ENCODE measurements at places on chromosomes 12 and 14.
A peak's percentile ranks its signal among the peaks of the same experiment; 100 is the strongest.

DNA sequence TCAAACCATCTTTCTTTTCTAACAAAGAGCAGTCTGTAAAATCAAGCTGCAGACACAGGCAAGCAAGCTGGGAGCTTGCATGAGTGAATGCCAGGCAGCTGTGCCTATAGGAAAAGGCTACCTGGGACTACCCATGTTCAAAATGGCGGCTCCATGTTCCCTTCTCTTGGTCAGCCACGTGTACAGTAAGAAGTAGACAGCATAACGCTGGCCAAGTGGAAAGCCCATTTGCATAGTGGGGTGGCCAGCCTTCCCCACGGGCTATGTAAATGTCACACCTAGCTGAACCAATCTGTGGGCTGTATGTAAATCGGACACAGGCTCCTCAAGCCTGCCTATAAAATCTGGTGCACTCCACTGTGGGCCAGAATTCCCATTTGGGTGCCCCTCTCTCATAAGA is 117.1 kb downstream of the SYT10 start:
- DNase-seq: no peak

DNA sequence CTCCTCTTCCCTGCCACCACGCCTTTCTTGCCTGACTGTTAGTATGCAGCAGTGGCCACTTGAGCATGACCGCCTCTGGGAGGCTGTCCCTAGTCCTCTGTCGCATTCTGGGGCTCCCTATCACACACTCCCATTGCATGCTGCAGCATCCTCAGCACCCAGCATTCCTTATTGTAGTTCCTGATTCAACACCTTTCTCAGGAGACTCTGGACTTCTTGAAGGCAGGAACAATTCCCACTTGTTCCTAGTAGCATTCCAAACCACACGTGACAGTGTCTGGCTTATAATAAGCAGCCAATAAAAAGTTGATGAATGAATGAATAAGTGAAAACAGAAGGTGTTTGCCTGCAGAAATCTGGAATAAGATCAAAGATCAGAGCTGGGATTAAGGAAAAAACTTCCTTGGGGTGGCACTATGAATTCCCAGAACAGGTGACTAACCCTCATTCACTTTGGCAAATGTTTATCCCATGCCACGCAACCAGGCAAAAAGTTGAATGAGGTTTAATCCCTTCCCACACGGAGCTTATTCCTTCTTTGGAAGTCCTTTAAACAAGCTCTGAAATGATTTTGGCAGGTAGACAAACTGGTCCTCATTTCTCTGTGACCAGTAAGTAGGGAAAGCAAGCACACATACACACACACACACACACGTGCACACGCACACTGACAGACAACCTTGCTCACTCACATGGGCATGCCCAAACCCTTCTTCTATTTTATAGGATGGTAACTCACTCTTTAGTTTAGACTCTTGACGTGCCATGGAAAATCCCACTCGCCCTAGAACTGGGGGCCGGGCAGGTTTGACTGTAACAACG is 26.5 kb downstream of the NTF3 start:
- no peak for DNase-seq

- no peak for DNase-seq
Observed at GRCh38 chr14:104895786-104896661, 28.7 kb upstream of the PLD4 start.

DNA sequence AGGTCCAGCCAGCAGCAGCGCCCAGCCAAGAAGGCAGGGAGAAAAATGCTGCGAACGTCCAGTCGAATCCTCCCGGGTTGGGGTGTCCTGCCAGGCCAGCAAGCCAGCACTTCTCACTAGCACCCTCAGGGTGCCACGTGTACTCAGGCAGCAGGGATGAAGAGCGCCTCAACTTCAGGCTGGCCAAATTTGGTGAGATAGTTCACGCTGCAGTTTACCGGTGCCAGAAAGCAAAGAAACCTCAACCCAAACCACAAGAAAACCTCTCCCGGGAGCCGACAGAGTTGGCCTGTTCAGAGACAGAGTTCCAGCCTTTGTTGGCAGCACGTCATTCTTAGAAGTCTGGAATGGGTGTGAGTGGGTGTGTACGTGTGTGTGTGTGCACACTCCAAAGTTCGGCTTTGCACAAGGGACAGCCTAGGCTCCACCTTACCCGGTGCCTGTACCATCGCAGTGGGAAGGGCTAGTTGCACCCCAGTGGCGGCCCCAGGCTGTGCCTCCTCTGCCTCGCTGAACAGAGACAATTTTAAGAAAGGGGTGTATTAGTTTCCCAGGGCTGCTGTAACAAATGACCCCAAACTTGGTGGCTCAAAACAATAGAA is 42.1 kb downstream of the ELK3 start:
- no peak for DNase-seq

DNA sequence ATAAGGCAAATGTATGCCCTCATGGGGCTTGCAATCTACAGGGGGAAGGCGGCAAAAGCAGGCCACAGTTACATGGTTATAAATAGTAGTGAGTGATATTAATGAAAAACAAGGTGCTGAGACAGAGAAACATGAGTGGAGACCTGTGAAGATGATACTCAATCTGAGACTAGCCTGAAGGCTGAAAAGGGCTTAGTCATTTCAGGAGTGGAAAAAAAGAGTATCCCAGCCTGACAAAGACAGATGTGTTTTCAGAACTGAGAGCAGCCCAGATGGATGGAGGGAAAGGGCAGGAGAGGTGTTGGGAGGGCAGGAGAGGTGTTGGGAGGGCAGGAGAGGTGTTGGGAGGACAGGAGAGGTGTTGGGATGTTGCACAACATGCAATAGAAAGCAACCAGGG is 181.9 kb downstream of the C12orf42 start:
- DNase-seq: no peak

GRCh38 chr12:95994476-95994875 is 1.7 kb downstream of the HAL start:
- DNase-seq: no peak

DNA sequence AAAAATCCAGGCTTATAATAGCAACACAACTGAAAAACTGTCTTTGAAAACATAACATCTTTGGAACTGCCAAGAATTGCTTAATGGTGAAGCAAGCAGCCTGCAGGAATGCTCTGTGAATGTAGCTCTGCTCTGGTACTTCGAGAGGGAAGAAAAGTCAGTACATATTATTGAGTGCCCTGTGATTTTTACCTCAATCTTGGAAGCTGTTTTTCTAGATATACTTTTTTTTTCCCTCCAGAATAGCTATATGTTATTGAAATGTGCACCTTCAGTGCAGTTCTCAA is 508.1 kb downstream of the PCNX1 start:
- no peak for DNase-seq

GRCh38 chr12:94498073-94498472 is 38.4 kb upstream of the CEP83 start:
- no peak for DNase-seq

GRCh38 chr12:31749024-31749704 is 20.3 kb upstream of the AMN1 start:
- peak; percentile 46 for DNase-seq

DNA sequence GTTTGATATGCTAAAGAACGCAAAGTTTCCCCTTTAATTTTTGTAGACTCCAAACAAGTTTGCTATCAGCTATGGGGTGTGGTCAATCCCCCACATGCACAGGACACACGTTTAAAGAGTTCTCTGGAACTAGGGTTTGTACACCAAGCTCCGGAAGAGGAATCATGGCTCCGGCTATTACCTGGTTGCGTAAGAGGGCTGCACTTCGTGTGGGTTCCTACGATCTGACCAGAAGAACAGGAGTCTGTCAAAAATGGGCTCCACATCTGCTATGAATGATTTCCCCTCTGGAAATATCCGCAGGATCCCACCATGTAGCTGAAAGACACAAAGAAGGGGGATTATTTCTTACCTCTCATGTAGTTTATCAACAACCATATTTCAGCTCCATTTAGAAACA is 22.0 kb downstream of the EGLN3 start:
- no peak for DNase-seq

DNA sequence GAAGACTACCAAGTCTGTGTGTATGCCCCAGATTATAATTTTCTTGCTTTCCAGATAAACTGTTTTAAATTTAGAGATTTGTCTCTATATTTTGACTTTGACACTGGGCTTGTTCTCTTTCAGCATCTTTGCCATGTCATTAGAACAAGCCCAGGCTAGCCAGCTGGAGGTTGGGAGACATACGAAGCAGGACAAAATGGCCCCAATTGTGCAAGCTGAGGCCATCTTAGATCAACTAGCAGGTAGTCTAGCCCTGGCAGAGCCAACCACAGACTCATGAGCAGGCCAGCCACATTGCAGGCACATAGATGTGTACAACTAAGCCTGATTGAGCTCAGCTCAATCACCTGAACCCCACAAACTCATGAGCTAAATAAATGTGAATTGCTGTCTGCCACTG is 321.4 kb downstream of the ATP23 start:
- no peak for DNase-seq

GRCh38 chr12:64124511-64125197 is 97.4 kb downstream of the KICS2 start:
- DNase-seq: no peak

DNA sequence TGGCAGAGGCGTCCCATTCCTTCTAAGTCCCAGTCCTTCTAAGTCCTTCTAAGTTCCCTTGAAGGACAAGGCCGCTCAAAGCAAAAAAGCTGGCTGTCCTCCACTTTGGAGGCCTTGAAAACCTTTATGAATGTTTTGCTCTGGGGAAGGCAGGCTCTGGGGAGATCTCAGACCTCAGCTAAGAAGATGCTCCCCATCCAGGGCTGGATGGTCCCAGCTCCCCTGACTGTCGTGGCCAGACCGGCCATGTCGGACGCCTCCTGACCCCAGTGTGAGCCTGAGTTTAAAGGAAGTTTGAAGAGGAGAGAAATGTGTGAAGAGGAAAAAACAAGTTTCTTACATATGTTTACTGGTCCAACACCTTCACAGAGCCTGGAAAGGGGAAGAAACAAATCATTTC is 5.9 kb downstream of the KRT84 start:
- no peak for DNase-seq

- DNase-seq: no peak
Observed at GRCh38 chr12:103350116-103350515, 145.7 kb downstream of the C12orf42 start.

DNA sequence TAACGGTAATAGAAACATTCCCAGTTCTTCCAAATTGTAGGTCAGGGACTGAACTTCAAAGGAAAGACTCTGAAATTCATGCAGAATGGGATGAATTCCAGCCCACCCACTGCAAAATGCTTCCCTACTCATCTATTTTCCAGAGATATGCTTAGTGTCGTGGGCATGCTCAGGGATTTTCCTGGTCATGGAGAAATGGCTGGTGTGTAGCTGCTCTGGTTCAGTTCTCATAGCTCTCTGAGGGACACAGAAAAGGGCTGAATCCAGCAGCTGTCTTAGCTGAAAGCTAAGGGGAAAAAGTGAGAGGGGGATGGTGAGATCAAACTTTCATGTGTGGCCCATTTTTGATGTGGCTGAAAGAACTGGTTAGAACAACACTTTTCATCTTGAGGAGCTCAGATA is 72.9 kb upstream of the KRAS start:
- no peak for DNase-seq

GRCh38 chr12:7113389-7113871 is 4.4 kb upstream of the C1RL start:
- no peak for DNase-seq

DNA sequence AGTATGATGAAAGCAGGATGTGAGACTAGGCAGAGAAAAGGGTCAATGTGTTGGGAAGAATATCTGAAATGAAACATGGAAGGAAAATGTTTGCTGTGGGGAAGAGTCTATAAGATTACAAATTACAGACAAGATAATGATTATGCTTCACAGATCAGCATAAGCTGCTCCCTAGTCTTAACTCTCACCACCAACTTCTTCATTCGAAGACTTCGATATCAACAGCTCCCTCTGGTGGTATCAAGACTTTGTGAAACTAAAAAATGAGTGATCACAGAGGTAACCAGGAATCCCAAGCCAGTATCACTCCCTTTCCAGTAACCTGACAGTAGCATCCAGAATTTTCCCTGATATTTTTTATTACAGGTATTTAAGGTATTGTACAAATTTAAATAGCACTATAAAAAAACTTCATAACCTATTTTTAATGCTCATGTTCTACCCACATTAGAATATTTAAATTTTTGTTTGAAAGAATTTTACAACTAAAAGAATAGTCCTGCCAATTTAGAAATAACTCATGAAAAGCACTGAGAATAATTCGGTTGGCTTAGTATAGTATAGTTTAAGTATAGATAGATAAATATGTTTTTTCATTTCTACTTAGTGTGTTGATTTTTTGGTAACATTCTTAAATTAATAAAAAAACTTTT is 84.4 kb downstream of the C2CD5 start:
- DNase-seq: no peak

GRCh38 chr12:90546511-90546910 is 408.5 kb downstream of the CCER1 start:
- DNase-seq: no peak
